Tibial artery (tissue), 4 donors: ENCODE measurements at places on chromosomes 7 and 10.

DNA sequence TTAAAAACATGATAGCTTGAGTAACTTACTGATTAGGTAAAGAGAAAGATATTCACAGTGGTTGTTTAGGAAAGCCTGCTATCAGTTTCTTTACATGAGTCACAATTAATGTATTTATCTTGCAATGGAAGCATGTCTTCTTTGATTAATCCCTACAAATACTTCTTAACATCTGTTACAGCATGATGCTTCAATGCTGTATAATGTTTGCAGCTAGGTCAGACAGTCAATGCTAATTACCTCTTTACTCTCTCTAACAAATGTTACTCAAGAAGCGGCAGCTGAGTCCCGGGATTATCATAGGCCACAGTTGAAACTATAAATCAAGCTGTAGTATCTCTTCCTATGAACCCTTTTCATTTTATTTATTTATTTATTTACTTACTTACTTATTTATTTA, 33.2 kb downstream of the ACBD5 start:
- DNase-seq = no peak

- no peak for DNase-seq
Measured at GRCh38 chr10:35607475-35608327, 2.6 kb downstream of the GJD4 start.

DNA sequence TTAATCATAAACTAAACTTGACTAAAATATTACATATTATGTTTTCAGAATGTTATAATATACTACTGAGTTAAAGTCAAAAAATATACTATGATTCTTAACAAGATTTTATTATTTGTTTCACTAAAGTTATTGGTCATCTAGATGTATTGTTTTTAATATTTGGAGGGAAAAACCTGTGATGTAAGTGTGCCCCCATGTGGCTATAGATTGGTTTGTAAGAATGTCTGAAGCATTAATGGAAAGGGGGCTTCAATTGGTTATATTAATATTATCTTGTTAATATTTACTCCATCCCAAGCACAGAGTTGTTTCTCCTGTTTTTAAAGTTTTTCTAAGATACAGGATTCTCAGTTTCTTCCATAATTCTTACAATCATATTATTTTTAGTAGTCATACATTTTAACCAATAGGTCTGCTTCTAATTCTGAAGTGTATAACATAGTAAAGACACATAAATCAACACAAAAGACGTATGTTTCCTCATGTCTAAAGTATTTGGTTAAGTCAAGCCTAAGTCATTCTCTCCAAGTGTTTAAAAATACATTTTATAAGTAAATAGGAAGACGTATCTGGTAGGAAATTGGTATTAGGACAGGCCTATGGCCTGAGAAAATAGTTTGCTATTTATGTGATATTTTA, 58.0 kb downstream of the GNAT3 start:
- no peak for DNase-seq

GRCh38 chr7:11485636-11486035, 346.4 kb downstream of the THSD7A start:
- DNase-seq = no peak
